ENCODE measurements at places on chromosomes 11 and 22. TPM values are rescaled to one million over a fixed set of nuclear protein-coding genes. Genes with fewer than 3 reads are reported as not detected.

The DCHS1 gene
- total RNA-seq: 41.8 TPM

The OR8D4 gene
- not detected for total RNA-seq

The MRGPRX3 gene
- 0.09 TPM for total RNA-seq

The DKK3 gene
- 288 TPM for total RNA-seq

The PARVG gene
- total RNA-seq: under 0.01 TPM

The CRYBB3 gene
- total RNA-seq: not detected

The TANGO2 gene
- total RNA-seq: 43.5 TPM

The OR52H1 gene
- 0.19 TPM for total RNA-seq

The KREMEN1 gene
- total RNA-seq: 0.27 TPM

The FZD4 gene
- total RNA-seq: 110 TPM

The OR2AG2 gene
- 0.09 TPM for total RNA-seq

The ACR gene
- total RNA-seq: 0.27 TPM

The CBLIF gene
- total RNA-seq: not detected

The BDNF gene
- 16.0 TPM for total RNA-seq

The RFPL2 gene
- total RNA-seq: not detected

The RIBC2 gene
- total RNA-seq: 0.72 TPM

The DNAJB13 gene
- not detected for total RNA-seq

The BTG4 gene
- not detected for total RNA-seq

The GPR83 gene
- 0.09 TPM for total RNA-seq

The SYT9 gene
- 0.27 TPM for total RNA-seq

The P4HA3 gene
- total RNA-seq: 17.9 TPM

The NCAM1 gene
- 0.45 TPM for total RNA-seq

The OR8G1 gene
- total RNA-seq: not detected

The PSMC3 gene
- 267 TPM for total RNA-seq

The SHANK3 gene
- 21.5 TPM for total RNA-seq

The APOL3 gene
- total RNA-seq: 31.8 TPM

The MFNG gene
- total RNA-seq: 73.4 TPM

The SLC22A12 gene
- not detected for total RNA-seq

The APOA4 gene
- not detected for total RNA-seq

The MOV10L1 gene
- 20.4 TPM for total RNA-seq

The PYGM gene
- 0.38 TPM for total RNA-seq

The INPP5J gene
- 0.47 TPM for total RNA-seq

The LRRC74B gene
- not detected for total RNA-seq

The FOLR1 gene
- total RNA-seq: not detected

The MISFA gene
- 0.54 TPM for total RNA-seq

The CPSF7 gene
- 13.2 TPM for total RNA-seq

The ARAP1 gene
- 85.1 TPM for total RNA-seq

The PGA3 gene
- total RNA-seq: not detected

The SCGB2A2 gene
- not detected for total RNA-seq

The ATP6V1E1 gene
- total RNA-seq: 99.1 TPM

The ANO5 gene
- 1.2 TPM for total RNA-seq

The HEPN1 gene
- total RNA-seq: 0.09 TPM

The RRAS2 gene
- 112 TPM for total RNA-seq

The SLC25A18 gene
- total RNA-seq: not detected
